ENCODE measurements at places on chromosomes 2 and 18.

GRCh38 chr18:63329431-63330145 lies 10.0 kb upstream of the BCL2 start:
- DNase-seq: no peak

GRCh38 chr2:132384491-132385151 lies 32.0 kb upstream of the GPR39 start:
- no peak for DNase-seq

DNA sequence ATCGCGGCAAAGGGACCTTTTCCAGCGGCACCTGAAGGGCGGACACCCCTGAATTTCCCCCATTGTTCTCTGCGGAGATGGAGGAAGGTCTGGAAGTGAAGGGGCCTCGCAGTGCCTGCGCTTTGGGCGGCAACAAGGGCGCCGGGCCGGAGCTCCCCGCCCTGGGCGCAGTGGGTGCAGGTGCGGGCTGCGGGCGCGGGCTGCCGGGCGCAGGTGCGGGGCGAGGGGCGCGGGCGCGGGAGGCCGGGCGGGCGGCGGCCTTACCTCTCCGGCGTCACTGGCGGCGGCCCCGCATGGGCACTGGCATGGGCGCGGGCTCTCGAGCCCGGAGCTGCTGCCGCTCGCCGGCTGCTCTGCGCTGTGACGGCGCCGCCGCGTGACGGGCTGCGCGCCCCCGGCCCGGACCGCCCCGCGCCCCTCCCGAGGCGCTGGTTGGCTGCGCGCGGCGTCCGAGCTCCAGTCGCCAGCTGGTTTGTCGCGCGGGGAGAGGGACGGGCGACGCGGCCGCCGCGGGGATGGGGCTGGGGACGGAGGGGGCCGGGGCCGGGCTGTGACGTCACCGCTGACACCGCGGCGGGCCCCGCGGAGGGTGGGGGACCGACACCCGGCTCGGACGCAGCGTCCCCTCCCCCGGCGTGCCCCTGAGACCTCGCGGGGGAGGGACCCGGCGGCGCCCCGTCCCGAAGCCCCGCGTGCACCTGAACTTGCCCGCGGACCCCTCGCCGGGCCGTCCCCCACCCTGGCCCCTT lies at the start of gene KIF1A:
Gene KIF1A, minus strand, starts transcription at position 362 of the 749 bp plus-strand sequence. CDS start 22,467 bp downstream, outside the sequence.
- no peak for DNase-seq

GRCh38 chr18:79203017-79203605 lies 133.9 kb downstream of the ATP9B start:
- peak; percentile 6 for DNase-seq

DNA sequence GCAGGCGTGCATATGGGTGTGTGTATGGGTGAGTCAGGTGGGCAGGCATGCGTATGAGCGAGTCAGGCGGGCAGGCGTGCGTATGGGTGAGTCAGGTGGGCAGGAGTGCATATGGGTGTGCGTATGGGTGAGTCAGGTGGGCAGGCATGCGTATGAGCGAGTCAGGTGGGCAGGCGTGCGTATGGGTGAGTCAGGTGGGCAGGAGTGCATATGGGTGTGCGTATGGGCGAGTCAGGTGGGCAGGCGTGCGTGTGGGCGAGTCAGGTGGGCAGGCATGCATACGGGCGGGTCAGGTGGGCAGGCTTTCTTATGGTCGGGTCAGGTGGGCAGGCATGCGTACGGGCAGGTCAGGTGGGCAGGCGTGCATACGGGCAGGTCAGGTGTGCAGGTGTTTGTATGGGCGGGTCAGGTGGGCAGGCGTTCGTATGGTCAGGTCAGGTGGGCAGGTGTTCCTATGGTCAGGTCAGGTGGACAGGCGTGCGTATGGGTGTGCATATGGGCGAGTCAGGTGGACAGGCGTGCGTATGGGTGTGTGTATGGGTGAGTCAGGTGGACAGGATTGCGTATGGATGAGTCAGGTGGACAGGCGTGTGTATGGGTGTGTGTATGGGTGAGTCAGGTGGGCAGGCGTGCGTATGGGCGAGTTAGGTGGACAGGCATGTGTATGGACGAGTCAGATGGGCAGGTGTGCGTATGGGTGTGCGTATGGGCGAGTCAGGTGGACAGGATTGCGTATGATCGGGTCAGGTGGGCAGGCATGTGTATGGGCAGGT lies 28.7 kb upstream of the KLF11 start:
- no peak for DNase-seq

DNA sequence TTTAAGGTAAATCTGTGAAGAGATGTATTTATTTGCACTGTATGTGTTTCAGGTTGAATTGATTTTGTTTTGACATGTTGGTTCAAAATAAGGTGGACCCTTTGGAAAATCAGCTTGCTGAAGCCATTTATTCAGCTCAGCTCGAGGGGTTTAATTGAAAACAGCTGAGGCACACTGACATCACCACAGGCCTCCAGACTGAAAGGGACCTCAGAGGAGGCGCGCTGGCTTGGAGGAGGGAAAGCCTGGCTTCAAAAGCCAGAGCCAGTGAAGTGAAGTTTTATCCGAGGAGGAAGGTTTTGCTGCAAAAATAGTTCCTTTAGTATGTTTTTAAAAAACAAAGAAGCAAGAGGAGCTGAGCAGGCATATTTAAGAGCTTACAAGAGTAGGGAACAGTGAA lies 26.9 kb upstream of the DNMT3A start:
- DNase-seq: no peak

- DNase-seq: no peak
Measured at GRCh38 chr2:241541564-241542277, 16.8 kb upstream of the BOK start.

- peak; percentile 49 for DNase-seq
Measured at GRCh38 chr18:50847192-50847591, 27.4 kb upstream of the MRO start.

- no peak for DNase-seq
Measured at GRCh38 chr2:61658841-61659780, 121.0 kb upstream of the XPO1 start.

GRCh38 chr2:170086751-170087412 lies 91.1 kb upstream of the MYO3B start:
- DNase-seq: no peak

- DNase-seq: peak; percentile 34
Measured at GRCh38 chr2:153479573-153479972, 1.0 kb upstream of the RPRM start.

GRCh38 chr2:190320696-190321095 lies 1.1 kb upstream of the HIBCH start:
- no peak for DNase-seq

- DNase-seq: no peak
Measured at GRCh38 chr18:33870059-33870458, 292.0 kb downstream of the ASXL3 start.

DNA sequence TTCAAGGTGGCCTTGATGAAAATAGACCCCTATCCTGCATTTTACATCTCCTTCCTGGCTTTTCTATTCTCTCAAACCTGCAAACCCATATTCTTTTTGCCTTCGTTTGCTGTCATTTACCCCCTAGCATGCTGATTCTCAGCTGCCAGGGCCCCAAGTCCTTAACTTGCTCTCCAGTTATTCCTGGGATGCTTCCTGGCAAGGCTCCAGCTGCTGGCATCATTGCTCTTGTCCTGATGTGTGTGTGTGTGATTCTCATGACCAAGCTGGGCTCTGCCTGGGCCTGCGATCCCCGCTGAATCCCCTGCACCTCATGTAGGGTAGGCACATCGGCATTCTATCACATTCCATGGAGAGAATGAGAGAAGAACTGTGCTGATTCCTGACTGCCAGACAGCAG lies 11.9 kb downstream of the NPAS2 start:
- DNase-seq: no peak

- peak; percentile 96 for DNase-seq
Measured at GRCh38 chr18:3623769-3624545, 174.0 kb downstream of the TGIF1 start.

DNA sequence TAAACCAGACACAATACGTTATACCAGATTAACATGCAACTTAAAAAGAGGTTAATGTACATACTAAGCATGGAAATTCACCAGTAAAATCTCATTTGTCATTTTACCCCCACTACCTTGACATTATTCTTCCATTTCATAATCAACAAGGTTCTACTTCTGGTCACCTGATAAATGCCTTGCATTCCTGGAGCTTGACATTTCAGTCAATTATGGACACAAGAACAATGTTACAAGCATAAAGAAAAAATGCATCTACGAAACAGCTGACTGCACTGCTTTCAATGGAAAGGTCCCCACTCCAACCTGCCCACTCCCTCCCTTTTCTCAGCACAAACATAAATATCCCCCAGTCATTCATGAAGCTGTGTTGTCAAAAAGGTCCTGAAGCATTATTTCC lies 31.4 kb downstream of the ARL5A start:
- DNase-seq: no peak

DNA sequence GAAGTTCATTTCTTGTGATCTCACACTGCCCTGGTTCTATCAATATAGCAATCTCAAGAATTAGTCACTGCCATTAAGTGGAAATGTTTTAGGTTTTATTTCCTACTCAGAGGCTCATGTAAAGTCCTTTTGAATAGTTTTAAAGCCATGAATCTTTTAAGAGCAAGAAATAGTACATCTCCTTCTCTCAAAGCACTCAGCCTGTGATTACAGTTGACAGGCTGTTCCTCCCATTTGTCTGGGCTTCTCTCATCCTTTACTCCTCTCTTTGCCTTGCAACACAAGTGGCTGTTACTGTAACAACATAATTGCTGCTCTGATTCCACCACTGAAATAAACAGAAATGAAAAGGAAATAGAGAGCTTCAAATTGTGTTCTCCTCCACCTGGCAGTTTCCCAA lies 18.4 kb downstream of the GRP start:
- no peak for DNase-seq

DNA sequence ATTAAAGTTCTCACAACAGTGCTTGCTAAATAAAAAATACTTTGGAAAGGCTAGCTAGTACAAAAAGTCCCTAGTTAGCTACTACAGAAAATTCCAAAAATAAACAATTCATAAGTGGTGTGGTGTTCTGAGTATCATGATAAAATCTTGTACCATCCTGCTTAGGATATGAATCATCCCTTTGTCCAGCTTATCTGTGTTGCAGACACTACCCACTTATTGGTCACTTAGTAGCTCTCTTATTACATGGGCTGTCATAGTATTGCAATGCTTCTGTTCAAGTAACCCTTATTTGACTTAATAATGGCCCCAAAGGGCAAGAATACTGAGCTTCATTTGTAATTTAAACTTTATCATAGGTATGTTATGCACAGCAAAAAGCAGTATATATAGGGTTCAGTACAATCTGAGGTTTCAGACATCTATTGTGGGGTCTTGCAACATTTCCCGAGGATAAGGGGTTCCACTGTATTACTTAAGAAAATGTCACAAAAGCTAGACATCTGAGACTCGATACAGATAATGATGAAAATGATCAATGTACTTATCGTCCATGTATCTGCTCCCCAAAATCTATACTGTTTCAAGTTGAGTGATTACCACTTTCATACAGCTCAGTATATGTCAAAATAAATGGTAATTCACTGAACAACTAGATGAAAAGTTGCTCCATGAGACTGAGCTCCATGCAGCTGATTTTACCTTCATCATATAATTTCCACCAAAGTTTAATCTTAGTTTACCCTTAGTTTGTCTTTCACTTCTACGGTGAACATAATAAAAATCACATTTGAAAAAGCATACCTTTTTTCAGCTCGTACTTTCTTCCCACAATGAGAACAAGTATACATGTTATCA lies 93.8 kb downstream of the C2orf74 start:
- DNase-seq: peak; percentile 60

DNA sequence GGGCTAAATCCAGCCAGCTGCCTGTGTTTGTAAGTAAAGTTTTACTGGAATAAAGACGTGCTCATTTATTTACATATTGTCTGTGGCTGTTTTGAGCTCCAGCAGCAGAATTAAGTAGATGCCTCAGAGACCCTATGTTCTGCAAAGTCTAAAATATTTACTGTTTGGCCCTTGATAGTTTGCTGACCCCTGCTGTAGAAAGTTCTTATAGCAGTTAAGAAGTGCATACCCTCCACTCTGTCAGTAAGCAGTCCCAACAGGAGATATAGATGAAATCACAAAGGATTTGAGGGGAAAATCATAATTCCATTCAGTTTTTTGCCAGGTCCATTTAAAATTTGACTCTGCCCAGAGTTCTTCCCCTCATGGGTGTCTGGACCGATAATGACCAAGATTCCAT lies 50.1 kb upstream of the ITM2C start:
- no peak for DNase-seq

DNA sequence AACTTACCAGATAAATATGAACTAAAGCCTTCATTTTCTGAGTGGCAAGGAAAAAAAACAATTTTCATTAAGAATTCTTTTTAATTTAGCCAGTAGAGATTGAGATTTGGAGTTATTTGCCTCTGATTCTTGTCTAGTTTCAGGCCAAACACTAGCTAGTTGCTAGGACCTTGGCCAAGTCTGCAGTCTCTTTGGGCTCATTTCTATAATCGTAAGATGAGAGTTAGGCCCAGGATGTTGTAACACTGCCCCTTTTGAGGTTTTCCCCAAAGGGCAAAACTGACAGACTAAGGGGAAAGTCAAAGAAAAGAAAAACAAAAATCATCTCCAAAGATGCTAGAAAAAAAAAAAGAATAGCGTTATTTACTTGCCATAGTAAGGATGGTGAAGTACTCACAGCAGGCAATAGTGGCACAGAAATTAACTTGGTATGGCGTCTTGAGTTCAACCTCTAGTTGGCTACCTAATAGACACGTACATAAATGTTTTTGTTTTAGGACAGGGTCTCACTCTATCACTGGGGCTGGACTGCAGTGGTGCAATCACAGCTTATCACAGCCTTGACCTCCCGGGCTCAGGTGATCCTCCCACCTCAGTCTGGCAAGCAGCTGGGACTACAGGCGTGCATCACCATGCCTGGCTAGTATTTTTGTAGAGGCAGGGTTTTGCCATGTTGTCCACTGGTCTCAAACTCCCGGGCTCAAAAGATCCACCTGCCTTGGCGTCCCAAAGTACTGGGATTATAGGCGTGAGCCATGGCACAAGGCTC lies 23.0 kb upstream of the ADAM17 start:
- DNase-seq: no peak

GRCh38 chr2:108541451-108541850 lies 7.2 kb downstream of the LIMS1 start:
- no peak for DNase-seq

GRCh38 chr2:213247566-213247965 lies 36.7 kb upstream of the SPAG16 start:
- no peak for DNase-seq

DNA sequence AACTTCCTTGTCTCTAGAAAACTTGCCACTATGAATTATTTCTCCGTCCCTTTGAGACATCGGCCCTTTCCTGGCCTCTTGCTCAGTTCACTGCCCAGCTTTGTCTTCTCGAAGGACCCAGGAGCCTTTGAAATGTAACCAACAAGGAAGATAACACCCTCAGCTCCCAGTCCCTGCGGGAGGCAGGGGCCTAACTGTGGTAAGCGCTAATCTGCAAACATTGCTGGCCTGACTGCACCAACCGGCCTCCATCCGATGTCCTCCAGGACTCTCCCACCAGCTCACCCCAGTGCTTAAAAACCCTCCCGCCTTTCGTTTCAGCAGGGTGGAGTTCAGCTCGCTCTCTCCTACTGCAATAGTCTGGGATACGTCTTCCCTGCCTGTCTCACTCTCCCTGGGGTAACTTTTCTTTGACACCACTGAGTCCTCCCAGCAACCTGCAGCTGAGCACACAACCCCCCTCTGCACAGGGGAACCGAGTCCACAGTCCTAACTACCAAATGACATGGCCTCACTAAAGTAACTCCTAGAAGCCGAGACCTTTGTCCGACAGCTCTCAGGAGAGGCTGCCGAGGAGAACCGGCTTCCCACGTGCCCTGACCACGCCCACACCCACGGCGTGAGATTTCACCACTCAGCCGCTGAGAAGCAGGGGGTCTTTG lies 76.1 kb downstream of the MBP start:
- no peak for DNase-seq

GRCh38 chr2:45288532-45289417 lies 279.5 kb upstream of the SIX2 start:
- DNase-seq: peak; percentile 31

- peak; percentile 76 for DNase-seq
Measured at GRCh38 chr2:176206682-176207081, 18.2 kb downstream of the HOXD1 start.

GRCh38 chr2:191318037-191318728 lies 73.0 kb downstream of the MYO1B start:
- no peak for DNase-seq

Data from HS-5 (cell line).